ENCODE measurements at places on chromosomes 3 and 15. TPM values are rescaled to one million over a fixed set of nuclear protein-coding genes. Genes with fewer than 3 reads are reported as not detected.

HDC gene
- total RNA-seq, result not detected

NECTIN3 gene
- 23.2 TPM for total RNA-seq

CX3CR1 gene
- total RNA-seq, result 0.06 TPM

TBCCD1 gene
- total RNA-seq, result 8.4 TPM

ALCAM gene
- total RNA-seq, result 120 TPM

HERC2 gene
- 41.1 TPM for total RNA-seq

TLR9 gene
- total RNA-seq, result not detected

STAC gene
- 1.9 TPM for total RNA-seq

GNAT1 gene
- 0.25 TPM for total RNA-seq

MGLL gene
- 75.1 TPM for total RNA-seq

GPX1 gene
- 297 TPM for total RNA-seq

AADACL2 gene
- total RNA-seq, result not detected

B2M gene
- 402 TPM for total RNA-seq

ACY1 gene
- 22.3 TPM for total RNA-seq

GOLGA8B gene
- 21.4 TPM for total RNA-seq

HTR3D gene
- not detected for total RNA-seq

DIPK2A gene
- 5.8 TPM for total RNA-seq

DUOX1 gene
- total RNA-seq, result not detected

ACSBG1 gene
- 0.16 TPM for total RNA-seq

EXD1 gene
- 0.14 TPM for total RNA-seq

SGO1 gene
- total RNA-seq, result 13.7 TPM

ZNF660 gene
- not detected for total RNA-seq

FAM43A gene
- total RNA-seq, result 22.4 TPM

PLA2G4B gene
- 1.6 TPM for total RNA-seq

RASL12 gene
- total RNA-seq, result 0.18 TPM

CCR2 gene
- not detected for total RNA-seq

TRNT1 gene
- total RNA-seq, result 27.3 TPM

TPRG1 gene
- total RNA-seq, result 0.18 TPM

NOX5 gene
- total RNA-seq, result 0.24 TPM

GATM gene
- 2.3 TPM for total RNA-seq

CLRN1 gene
- total RNA-seq, result not detected

ABTB1 gene
- 17.1 TPM for total RNA-seq

HCLS1 gene
- total RNA-seq, result 0.15 TPM

TTLL13 gene
- 0.57 TPM for total RNA-seq

PLA2G4D gene
- total RNA-seq, result not detected

P4HTM gene
- 17.9 TPM for total RNA-seq

XCR1 gene
- total RNA-seq, result not detected

HRG gene
- not detected for total RNA-seq

ZNF774 gene
- total RNA-seq, result 1.0 TPM

CMTM8 gene
- total RNA-seq, result 14.7 TPM

EPHA3 gene
- total RNA-seq, result not detected

ZBED2 gene
- total RNA-seq, result 0.15 TPM

TM4SF1 gene
- 1,031 TPM for total RNA-seq

TF gene
- 1.2 TPM for total RNA-seq

ATP6V1A gene
- total RNA-seq, result 15.4 TPM

IDH2 gene
- total RNA-seq, result 45.6 TPM

TERC gene
- 0.24 TPM for total RNA-seq

OR5K2 gene
- not detected for total RNA-seq

SYNPR gene
- total RNA-seq, result not detected

GABRA5 gene
- total RNA-seq, result 97.2 TPM

CTDSPL gene
- 21.3 TPM for total RNA-seq

SOX14 gene
- total RNA-seq, result not detected

Data from A549 treated with AZD2906 at 1 μM for 4 hours (cell line).